Naive thymus-derived CD4-positive, alpha-beta T cell (primary cell): ENCODE measurements at places on chromosomes 2 and 18. TPM values are rescaled to one million over a fixed set of nuclear protein-coding genes. Genes with fewer than 3 reads are reported as not detected.
A peak's percentile ranks its signal among the peaks of the same experiment; 100 is the strongest.

- no peak for DNase-seq
These were observed 18.1 kb upstream of the LYPD6B start for GRCh38 chr2:149020432-149020851.

DNA sequence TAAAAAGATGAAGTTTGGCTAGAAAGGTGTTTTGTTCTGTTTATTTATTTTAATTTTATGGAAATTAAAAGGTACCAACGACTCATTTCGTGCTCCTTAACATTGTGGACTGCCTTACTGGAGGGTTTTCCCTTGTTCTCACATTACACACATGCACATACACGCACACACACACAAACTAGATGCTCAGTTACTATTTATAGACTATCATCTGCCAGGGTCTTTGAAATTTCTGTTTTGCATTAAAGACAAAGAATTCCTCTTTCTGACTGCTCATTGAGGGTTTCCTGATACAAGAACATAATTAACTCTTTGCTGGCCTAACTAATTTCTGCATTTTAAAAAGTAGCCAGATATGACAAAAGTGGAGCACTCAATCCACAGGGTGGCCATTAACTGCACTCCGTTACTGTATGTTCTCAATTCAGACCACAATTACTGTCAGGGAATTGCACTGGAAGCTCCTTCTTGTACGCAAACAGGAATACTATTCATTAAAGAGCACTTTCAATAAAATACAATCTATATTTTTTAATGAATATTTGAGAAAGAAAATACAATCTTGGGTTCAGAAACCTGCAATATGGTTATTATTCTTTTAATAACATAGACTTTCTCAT is 366.9 kb upstream of the GALNT5 start:
- DNase-seq = no peak

DNA sequence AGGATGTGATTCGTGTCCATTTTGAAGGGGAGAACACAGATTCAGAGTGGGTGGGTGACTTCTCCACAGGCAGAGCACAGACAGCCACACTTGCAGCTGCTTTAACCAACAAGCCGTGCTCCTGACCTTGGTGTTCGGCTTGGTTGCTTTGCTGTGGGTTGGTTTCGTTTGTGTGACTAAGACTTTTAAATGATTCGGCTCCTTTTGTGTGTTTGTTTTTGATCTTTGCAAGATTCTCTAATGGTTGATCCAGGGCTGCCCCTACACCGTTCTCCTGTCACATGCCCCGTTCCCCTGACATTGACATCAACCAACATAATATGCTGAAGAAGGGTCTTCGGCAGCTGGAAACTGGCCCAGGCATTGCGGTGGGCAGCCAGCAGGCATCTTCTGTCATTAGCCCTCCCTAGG is 95.9 kb upstream of the MBOAT2 start:
- DNase-seq = no peak

GRCh38 chr18:57904535-57904934 is 101.4 kb upstream of the ATP8B1 start:
- DNase-seq = no peak

DNA sequence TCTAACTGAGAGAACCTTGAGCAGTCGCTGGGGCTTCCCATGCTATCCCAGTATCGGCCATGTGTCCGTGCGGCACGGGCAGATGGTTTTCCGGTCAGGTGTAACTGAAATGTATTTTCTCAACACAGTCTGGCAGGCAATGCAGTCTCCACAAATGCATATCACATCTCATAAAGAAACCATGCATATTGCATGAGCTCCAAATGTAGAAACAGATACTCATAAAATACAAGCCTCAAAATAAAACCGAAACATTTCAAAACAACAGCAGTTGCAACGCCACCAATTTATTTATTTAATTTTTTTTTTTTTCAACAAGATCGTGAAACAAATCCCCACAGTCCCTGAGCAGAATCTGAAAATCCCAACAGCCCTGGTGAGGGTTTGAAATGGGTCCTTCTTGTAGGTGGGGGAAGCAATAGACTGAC is 299.4 kb downstream of the LPIN1 start:
- DNase-seq = no peak

- no peak for DNase-seq
These were observed 51.6 kb downstream of the SLC66A2 start for GRCh38 chr18:79899609-79900445.

DNA sequence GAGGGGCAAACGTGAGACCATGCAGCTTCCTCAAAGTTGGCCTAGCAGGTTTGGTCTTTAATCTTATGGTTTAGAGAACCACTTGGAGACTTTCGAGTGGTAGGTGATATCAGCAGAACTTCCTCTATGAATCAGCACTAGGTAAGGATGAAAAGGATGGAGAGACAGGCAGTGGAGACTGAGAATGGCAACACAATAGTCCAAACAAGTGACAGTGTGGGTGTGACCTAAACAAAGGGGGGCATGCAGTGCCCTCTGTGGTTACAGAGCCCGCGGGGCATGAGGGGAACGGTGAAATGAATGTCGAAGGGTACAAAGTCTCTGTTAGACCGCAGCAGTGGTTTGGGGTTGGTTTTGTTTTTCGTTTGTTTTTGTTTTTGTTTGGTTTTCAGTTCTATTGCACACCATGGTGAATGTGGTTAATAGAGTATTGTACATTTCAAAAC is 143.9 kb downstream of the L3MBTL4 start:
- DNase-seq = no peak

GRCh38 chr2:108949316-108950239 is 39.4 kb downstream of the EDAR start:
- no peak for DNase-seq

GRCh38 chr2:201414099-201415023 is 36.9 kb downstream of the TRAK2 start:
- peak; percentile 17 for DNase-seq

Gene LRRTM4
- polyA plus RNA-seq = not detected
